ENCODE measurements at places on chromosomes 1 and 21. TPM values are rescaled to one million over a fixed set of nuclear protein-coding genes. Genes with fewer than 3 reads are reported as not detected.

GRCh38 chr1:50419907-50420677 is 3.2 kb downstream of the DMRTA2 start:
- no peak for DNase-seq

GRCh38 chr1:87402241-87403002 is 73.7 kb downstream of the LMO4 start:
- no peak for DNase-seq

Gene OR2L13
- not detected for total RNA-seq

DNA sequence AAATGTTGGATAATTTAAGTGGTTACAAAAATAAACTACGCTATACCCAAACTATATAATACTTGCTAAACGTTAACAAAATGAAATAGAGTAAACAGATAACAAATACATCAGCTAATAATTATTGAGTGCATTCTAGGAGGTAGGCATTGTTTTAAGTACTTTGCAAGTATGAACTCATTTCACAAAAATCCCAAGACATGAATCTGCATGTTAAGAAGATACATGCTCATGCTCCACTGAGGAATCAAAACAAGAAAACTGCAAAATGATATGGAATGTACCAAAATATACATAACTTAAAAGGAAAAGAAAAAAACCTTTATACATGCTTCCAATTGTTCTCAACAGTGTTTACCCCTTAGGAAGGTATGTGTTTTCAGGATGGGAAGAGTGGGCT is 2.5 kb downstream of the FRRS1 start:
- DNase-seq, result no peak

GRCh38 chr21:18275781-18276180 is 31.1 kb downstream of the CHODL start:
- no peak for DNase-seq

- no peak for DNase-seq
Measured at GRCh38 chr1:190479050-190479397, 1.4 kb upstream of the BRINP3 start.

Gene IL12RB2
- total RNA-seq, result 3.1 TPM

- DNase-seq, result no peak
Measured at GRCh38 chr1:53051676-53052075, 10.3 kb upstream of the PODN start.

GRCh38 chr21:38944903-38945302 is 139.2 kb downstream of the ETS2 start:
- no peak for DNase-seq

GRCh38 chr1:116825720-116826438 is 71.6 kb downstream of the CD2 start:
- DNase-seq, result no peak

Gene NEXN
- 120 TPM for total RNA-seq

DNA sequence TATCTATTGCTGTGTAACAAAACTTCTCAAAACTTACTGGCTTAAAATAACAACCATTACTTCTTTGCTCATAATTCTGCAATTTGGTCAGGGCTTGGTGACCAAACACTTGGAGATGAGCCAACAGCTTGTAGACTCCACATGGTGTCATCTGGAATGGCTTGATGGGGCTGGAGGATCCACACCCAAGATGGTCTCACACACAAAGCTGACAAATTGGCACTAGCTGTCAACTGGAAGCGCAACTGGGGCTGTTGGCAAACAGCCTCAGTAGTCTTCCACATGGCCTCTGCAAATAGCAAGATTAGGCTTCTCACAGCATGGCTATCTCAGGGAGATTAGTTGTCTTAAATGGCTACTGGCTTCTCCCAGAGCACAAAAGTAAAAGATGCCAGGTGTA is 27.1 kb upstream of the MTF2 start:
- no peak for DNase-seq

GRCh38 chr1:38451541-38451993 is 405.0 kb upstream of the POU3F1 start:
- DNase-seq, result no peak

GRCh38 chr1:23369335-23370013 is at the start of gene ZNF436:
Gene ZNF436 (minus strand): TSS chr1:23369836. CDS start chr1:23368005, 1,831 bp downstream.
- DNase-seq, result peak; percentile 70

Gene NPR1
- 279 TPM for total RNA-seq

Gene PKLR
- total RNA-seq, result not detected

Gene BTG3
- 31.4 TPM for total RNA-seq

GRCh38 chr1:243415663-243416408 is 160.0 kb downstream of the SDCCAG8 start:
- no peak for DNase-seq

GRCh38 chr1:51717842-51718241 is 101.0 kb downstream of the OSBPL9 start:
- DNase-seq, result no peak

DNA sequence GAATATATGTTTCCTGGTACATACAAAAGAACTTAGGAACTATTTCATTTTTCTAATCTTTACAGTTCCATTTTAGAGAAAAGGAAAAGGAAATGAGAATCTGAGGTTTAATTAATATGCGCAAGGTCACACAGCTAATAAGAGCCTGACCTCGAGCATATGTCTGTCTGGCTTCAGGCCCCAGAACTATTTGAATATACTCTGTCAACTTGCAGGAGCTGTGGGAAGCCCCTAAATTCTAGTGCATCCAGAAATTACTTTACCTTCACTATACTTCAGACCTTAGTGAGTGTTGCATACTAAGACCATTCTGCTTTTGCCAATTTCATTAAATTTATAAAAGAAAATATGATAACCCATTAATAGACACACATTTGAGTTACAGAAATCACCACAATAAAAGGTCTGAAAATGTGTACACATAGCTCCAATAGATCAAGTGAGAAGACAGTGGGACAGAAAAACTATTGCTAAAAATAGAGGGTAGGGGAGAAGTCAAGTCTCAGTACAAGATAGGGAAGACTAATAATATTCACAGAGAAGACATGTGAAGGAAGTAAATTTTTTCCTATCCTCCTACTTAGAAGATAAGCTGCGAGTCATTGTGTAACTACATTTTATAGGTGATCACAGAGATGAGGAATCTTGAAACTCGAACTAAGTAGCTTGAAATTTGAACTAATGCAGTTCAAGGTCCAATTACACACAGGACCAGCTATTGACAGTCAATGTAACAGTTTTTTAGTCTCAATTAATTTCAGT is 3.8 kb downstream of the RGS13 start:
- no peak for DNase-seq

- DNase-seq, result no peak
Measured at GRCh38 chr21:32055305-32055704, 182.5 kb downstream of the HUNK start.

Gene RXFP4
- not detected for total RNA-seq

DNA sequence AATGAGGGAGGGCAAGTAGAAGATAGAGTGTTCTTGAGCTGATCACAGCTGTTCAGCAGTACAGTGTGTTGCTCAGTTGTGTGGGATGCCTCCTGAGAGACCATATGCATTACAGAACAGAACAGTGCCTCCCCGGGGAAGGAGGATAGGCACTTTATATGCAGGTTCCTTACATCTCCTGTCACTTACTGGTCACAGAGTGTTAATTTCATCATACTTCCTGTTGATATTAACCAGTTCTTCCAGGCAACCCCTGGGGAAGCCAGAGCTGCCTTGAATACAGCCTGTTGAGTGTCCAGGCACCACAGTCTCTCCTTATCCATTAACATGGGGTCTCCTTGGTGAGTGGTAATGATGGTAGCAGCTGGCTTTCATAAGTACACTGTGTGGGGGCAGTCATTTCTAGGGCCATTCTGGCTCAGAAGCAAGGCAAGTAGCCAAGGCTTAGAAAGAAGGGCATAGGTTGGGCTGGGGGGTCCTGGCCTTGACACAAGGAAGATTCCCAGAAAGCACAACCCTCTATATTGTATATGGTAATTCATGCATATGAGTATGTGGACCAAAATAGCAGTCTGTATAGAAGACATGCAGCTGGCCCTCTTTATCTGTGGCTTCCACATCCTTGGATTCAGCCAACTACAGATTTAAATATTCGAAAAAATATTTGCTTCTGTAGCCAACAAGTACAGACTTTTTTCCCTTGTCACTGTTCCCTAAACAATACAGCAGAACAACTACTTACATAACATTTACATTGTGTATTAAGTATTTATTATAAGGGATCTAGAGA is 142.4 kb downstream of the ZP4 start:
- no peak for DNase-seq

Gene EDARADD
- not detected for total RNA-seq

DNA sequence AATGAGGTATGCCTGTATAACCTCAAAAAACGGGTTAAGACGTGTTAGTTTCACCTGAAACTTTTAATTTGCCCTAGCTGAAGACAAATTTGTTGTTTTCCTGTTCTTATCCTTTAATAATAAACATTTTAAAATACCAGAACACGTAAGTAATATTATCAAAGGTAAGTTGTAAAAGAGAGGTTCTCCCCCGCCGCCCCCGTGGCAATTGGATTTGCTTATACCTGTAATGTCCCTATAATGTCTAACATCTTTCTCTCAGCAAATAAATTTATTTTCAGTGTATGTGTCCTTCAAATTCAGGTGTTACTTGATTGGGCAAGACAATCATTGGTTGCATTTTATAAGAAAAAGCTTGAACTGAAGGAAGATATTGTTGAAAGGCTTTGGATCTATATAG is 5.9 kb downstream of the URB2 start:
- no peak for DNase-seq

DNA sequence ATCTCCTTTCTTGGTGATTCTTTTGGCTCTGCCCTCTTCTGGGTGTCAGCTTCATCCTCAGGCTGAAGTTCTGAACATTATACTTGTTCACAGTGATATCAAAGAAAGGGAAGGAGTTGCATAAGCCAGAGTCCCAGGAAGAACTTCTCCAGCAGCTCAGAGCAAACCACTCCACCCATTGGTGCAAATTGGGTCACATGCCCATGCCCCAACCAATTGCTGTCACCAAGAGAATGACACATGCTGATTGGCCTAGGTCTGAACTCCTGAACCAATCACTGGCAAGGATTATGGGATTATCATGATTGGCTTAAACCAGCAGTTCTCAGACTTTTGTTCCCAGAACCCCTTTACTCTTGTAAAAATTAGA is 256.5 kb upstream of the TMEM51 start:
- no peak for DNase-seq

DNA sequence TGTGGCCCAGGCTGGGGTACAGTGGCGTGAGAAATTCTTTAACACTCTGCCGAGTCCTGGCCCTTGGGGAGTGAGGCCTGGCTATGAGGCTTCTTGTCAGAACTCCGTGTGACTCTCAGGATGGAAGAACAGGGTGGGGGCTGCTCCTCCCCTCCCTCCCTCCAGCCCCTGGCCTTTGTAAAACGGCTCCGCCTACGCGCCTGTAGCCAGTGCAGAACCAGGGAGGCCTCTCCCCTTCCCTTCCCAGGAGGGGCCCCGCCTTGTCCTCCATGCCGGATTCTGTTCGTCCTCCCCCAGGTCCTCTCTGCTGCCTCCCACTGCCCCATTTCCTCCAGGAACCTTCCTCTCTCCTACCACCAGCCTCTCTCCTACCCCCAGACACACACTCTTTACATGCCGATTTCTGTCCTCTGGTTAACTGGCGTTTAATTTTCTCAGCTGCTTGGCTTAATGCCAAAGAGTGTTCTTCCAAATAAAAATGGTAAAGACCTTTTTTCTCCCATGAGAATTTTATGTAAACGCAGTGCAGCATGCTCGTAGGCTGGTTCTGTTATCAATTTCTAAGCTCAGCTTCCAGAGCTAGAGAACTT is 21.0 kb downstream of the PDE9A start:
- no peak for DNase-seq

Gene C1QA
- total RNA-seq, result 501 TPM

DNA sequence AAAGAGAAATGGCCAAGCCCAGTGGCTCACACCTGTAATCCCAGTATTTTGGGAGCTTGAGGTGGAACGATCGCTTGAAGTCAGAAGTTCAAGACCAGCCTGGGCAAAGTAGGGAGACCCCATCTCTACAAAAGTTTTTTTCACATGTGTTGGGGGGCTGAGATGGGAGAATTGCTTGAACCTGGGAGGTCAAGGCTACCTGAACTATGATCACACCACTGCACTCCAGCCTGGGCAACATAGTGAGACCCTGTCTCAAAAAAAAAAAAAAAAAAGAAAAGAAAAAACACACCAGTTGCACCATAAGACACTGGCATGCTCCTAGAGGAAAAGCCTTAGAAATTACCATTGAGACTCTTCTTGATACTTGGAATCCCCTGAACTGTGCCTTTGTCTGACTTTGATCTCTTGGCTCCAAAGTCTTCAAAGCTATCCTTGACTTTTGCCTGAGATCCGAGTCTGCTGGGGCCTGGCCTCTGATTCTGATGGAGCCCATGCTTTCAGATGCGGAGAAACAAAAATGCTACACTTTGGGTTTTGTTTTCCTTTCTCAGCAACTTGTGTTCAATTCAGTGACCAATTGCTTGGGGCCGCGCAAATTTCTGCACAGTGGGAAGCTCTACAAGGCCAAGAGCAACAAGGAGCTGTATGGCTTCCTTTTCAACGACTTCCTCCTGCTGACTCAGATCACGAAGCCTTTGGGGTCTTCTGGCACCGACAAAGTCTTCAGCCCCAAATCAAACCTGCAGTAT is 33.7 kb downstream of the ATP5PO start:
- DNase-seq, result no peak

Gene CD101
- 1.8 TPM for total RNA-seq

Data from thoracic aorta (tissue), 2 donors.